ENCODE measurements at places on chromosomes 11 and 22.

GRCh38 chr22:38041760-38042487 lies 15.3 kb upstream of the PICK1 start:
- DNase-seq = no peak

- DNase-seq = no peak
Measured at GRCh38 chr11:58222721-58223120, 6.0 kb downstream of the OR10Q1 start.

- DNase-seq = no peak
Measured at GRCh38 chr22:27994481-27995331, 75.7 kb upstream of the PITPNB start.

DNA sequence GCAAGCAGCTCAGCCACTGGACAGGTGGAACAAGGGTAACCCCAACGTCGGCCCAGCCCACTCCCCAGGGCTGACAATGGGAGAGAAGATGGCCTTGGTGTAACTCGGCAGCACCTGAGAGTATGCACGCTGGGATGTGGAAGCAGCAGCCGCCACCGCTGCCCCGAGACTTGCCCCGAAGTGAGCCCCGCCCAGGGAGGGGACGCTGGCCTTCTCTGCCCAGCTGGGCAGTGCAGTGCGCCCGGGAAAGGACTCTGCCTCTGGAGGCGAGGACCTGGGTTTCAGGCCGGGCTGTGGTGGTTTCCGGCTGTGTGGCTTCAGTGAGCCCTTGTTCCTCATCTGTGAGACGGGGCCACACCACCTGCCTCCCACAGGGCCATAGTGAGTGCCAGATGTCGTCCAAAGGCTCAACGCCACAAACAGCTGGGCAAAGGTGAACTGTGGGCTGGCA lies 8.6 kb upstream of the POLDIP3 start:
- peak; percentile 35 for DNase-seq

DNA sequence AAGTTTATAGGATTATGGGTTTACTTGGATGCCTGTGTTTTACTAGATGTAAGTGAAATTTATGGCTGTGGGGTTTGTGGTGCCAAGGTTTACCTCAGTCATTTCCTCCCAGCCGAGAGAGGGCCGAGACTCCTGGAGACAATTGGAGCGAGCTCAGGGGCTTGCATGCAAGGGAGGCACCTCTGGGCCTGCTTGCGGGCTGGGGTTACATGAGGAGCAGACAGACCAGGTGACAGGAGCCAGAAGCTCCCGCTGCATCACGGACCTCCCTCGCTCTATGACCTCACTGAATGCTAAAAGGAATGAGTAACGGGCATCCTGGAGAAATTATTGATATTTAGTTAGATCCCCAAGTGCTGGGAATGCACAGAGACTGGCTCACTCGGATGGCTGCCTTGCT lies 275.2 kb upstream of the KIRREL3 start:
- DNase-seq = no peak

DNA sequence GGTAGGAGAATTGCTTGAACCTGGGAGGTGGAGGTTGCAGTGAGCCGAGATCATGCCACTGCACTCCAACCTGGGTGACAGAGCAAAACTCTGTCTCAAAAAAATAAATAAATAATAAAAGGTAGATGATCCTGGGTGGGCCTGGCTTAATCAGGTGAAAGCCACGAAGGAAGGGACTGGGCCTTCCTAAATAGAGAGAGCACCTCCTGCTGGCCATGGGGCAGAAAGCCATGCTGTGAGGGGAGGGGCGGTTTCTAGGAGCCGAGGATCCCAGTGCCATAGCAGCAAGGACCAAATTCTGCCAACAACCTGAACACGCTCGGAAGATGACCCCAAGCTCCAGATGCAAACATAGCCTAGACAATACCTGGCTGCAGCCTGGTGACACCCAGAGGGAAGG lies 24.5 kb upstream of the DGKZ start:
- no peak for DNase-seq

- no peak for DNase-seq
Measured at GRCh38 chr11:7531011-7531410, 17.2 kb downstream of the PPFIBP2 start.
